ENCODE measurements at places on chromosomes 1 and 21.

GRCh38 chr1:115118611-115119010, 29.3 kb upstream of the TSPAN2 start:
- no peak for DNase-seq

DNA sequence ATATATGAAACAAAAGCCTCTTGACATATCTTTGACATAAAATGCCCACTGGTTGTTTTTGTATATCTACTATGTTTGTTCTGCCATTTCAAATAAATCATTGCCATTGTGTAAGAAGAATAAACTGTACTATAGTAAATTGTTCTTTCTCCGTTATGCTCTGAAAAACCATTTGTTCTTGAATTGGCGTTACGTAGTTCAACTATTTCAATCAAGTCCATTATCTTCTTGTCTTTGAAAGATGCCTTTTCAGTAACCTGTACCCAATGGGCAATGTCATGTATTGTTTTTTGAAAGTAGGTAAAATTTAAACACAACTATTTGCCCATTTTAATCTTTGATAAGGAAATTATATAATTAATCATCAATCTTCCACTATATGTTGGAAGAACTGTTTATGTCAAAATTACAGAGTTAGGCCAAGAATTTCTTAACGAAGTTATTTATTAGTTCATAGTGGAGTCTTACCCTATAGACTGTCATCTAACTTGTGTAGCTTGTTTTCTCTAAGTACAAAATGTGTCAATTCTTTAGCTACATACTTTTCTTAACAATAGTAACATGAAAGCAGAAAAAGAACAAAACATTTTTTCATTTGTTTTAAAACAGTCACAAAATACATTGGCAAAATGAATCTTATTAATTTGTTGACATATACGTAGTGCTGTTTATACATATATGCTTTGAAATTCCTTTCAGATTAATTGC, 294.8 kb downstream of the PTPRC start:
- no peak for DNase-seq

DNA sequence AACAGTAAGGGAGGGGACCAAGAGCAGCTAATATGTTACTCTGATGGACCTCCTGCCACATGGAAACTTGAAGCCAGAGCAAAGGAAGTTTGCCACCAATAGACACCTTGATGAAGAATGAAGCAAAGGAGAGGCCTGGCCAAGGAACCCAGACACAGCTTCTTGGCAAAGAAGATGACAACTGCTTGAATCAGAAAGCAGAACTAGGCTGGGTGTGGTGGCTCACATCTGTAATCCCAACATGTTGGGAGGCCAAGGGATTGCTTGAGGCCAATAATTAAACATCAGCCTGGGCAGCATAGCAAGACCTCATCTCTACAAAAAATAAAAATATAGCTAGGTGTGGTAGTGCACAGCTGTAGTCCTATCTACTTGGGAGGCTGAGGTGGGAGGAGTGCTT, 31.7 kb upstream of the CAPZB start:
- DNase-seq, result no peak

- no peak for DNase-seq
Measured at GRCh38 chr1:155052439-155053395, 1.6 kb downstream of the ADAM15 start.

- no peak for DNase-seq
Measured at GRCh38 chr1:26799479-26800142, 11.9 kb downstream of the PIGV start.

- DNase-seq, result no peak
Measured at GRCh38 chr1:14782741-14783591, 184.5 kb downstream of the KAZN start.

- no peak for DNase-seq
Measured at GRCh38 chr1:214075999-214076707, 88.4 kb downstream of the PROX1 start.

GRCh38 chr1:87042111-87042811, 127.8 kb downstream of the HS2ST1 start:
- DNase-seq, result no peak

GRCh38 chr1:211469938-211470529, 21.9 kb downstream of the RD3 start:
- DNase-seq, result peak; percentile 33

DNA sequence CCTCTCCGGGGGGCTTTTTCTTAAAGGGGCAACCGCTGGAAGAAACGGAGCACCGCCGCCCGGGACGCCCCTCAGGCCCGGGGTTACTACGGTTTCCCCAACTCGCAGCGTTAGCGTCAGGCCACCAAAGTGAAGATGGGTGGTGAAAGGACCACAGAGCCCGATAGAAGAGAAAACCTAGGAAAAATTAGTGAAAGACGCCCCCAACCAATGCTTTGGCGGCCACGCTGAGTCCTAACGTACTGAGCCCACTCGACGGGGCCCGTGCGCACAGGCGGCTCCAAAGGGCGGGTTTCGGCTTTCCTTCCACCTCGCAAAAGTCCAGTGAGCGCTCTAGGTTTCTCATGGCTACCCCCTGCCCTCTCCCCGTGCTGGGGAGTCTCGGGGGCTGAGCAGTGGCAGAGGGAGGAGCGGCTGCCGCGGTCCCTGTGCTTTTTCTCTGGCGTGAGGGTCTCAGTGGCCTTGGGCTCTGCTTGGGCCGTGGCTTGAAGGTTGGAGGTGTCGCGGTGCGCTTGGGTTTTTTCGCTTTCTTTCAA, 12.2 kb upstream of the SPEN start:
- DNase-seq, result no peak

GRCh38 chr1:45969866-45970265, 162.6 kb downstream of the PIK3R3 start:
- no peak for DNase-seq

GRCh38 chr1:53546409-53547155, 87.4 kb downstream of the DMRTB1 start:
- DNase-seq, result no peak

DNA sequence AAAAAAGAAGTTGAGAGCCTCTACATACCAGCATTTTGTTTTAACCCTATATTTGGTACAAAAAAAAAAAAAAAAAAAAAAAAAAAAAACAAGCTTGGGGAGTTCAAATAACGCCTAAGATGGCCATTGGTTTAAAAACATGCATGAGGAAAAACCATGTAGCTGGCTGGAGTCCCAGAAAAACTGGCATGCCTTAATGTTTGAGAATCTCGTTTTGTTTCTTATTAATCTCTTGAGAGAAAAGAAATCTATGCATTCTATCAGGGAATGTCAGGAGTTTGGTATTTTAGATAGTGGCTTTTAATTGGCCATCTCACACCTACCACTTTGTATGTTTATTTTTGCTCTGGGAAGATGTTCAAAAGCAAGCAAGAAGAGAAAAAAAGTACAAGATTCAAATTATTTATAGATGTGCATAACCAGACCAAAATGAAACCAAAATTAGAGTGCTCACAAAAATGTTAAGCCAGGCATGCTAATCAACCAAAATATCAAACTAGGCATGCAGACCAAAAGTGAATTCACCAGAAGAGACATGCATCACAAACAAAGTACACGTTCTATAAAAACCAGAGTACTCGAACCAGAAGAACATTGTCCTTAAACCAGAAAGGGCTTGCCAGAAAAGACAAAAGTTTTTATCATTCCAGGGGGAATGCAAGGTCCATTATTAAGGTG, 156.6 kb downstream of the AK5 start:
- DNase-seq, result no peak

DNA sequence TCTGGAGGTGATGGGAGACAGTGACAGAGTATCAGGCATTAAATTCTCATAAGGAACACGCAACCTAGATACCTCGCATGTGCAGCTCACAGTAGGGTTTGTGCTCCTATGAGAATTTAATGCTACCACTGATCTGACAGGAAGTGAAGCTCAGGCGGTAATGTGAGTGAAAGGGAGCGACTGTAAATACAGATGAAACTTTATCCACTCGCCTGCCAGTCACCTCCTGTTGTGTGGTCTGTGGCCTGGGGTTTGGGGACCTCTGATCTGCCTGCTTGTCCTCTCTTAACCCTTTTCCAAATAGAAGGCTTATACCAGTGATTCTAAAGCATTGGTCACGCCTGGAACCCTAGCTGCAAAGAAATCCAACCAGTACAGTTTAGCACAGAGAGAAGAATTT, 15.3 kb downstream of the GABPA start:
- no peak for DNase-seq

- no peak for DNase-seq
Measured at GRCh38 chr21:25191141-25191540, 416.1 kb downstream of the MRPL39 start.

GRCh38 chr1:151653397-151653796, 41.5 kb downstream of the SNX27 start:
- DNase-seq, result no peak

DNA sequence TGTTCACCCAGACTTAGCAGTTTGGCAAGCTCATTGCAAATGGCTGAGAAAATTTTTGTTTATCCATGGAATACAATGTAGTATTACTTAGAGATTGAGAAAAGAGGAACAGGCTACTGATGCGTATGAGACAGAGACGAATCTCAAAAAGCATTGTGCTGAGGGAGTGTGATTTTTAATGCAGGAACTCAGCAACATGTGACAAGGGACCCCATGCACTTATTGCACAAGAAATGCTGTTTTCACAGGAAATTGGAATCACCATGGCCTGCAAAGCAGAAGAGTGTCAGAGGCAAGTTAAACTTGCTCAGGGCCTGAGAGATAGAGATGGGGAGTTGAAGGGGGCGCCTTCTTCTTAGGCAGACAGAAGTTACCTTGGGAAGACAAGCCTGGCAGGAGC, 32.6 kb upstream of the TLR5 start:
- DNase-seq, result no peak

DNA sequence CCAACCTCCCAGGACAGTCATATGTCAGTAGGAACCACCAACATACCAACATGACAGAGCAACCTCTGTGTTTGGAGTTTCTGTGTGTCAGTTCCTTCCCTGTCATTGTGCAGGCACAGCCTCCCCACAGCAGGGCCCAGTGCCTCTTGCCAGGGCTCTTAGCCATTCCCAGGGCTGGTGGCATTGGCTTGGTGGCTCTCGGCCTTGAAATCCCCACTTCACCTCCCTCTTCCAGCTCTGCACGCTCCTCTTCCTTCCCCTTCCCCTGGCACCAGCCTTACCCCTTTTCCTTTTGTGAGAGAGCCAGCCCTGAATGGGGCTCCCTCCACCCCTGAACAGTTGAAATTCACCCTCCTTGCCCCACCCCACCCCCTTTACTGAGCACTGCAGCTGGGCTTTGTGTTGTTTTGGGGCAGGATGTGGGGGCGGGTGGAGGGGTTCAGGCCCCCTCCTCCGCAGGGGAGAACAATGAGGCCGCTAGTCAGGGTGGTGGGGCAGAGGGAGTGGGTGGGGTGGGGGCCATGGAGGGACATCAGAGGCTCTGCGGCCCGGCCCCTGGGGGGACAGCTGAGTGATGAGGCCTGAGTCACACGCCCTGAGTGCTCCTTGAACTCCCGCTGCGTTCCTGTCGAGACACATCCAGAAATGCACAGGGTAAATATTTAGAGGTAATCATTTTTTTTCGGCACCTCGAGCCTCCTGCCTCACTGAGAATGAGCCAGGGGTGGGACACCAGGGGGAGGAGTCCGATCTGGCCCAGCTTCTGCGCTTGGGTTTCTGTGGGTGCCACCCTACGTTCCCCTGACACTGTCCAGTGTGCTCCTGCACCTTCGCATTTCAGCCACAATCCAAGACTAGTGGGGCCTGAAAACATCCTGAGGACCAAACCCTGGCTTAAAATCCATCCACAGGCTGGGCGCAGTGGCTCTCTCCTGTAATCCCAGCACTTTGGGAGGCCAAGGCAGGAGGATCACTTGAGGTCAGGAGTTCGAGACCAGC, 28.6 kb downstream of the LGR6 start:
- no peak for DNase-seq

- DNase-seq, result no peak
Measured at GRCh38 chr1:181821701-181822100, 239.8 kb downstream of the ZNF648 start.

- DNase-seq, result no peak
Measured at GRCh38 chr1:164841702-164842465, 282.9 kb downstream of the PBX1 start.

DNA sequence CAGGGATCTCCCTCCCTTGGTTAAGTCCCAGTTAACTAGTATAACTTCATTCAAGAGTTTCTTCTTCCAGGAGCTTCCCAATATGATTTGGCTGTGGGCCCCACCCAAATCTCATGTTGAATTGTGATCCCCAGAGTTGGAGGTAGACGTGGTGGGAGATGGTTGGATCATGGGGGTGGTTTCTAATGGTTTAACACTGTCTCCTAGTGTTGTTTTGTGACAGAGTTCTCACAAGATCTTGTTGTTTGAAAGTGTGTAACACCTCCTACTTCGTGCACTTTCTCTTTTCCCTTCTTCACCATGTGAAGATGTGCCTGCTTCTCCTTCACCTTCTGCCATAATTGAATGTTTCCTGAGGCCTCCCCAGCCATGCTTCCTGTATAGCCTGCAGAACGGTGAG, 251.8 kb upstream of the FGGY start:
- DNase-seq, result peak; percentile 17

GRCh38 chr1:83901547-83902155, 97.3 kb downstream of the TTLL7 start:
- no peak for DNase-seq

GRCh38 chr1:160877221-160877620, 7.8 kb downstream of the ITLN1 start:
- peak; percentile 61 for DNase-seq

DNA sequence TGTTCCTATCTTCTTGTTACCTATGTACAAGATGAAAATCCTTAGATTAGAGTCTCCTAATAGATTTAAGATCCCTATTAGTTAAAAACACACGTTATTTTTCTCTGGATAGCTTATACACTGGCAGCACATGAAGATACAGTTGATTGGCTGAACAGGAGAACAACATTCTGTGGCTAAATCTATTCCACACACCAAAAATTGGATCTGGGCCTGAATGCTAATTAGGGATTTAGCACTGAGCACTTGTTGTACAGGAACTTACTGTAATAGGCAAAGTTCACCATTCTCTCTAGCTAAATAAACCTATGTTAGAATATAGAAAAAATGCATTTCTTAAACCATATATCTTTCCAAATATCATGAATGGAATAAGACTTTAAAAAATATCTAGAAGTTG, 117.1 kb upstream of the PTGFR start:
- no peak for DNase-seq

Measured in CD4-positive, alpha-beta T cell treated with Interleukin-12 subunit alpha and Interleukin-12 subunit beta, for 1 hour (primary cell).